Activated CD4-positive, alpha-beta T cell treated with anti-CD3 and anti-CD28 coated beads, Interleukin-2, Interleukin-6, amounts not matched to agents 100 ng/mL and 50 ng/mL, durations not matched to agents 16 hours and 8 hours (primary cell): ENCODE measurements at places on chromosomes 6 and 20.

- DNase-seq: no peak
These were observed 92.7 kb downstream of the AGPAT4 start for GRCh38 chr6:161181121-161181520.

DNA sequence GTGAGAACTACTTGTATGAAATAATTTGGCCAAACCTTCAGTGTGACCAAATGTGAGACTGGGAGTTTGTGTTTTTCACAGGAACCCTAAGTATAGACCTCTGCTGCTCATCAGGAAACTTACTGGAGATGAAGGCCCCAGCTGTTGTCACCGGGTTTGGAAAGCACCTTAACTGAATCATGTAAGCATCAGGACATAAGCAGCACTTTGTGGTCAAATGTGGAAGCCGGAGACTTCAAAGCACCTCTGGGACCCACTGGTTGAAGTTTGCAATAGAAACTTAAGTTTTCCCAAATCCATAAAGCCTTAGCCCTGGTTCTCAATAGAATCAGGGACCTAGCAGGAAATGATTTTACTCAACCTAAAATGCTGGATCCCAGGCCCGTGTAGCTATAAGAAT lies 14.3 kb downstream of the TTPAL start:
- DNase-seq: peak; percentile 21

DNA sequence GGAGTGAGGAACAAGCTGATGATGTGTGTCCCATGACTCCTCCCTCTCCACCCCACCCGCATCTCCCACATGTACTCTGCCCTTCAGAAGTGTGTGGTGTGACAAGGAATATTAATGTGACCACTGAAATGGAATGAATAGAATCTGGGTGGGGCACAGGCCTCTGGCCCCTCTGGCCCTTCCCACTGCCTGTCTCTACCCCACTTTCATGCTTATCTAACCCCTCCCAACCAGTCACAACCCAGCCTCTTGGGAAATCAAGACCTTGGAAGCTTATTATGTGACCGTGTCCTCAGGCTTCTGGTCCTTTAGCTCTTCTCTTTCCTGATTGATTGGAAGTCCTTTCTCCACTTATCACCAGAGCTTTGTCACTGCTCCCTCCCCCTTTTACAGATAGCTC lies 312.2 kb upstream of the SOX4 start:
- no peak for DNase-seq

- peak; percentile 38 for DNase-seq
These were observed 1.3 kb upstream of the LRRC1 start for GRCh38 chr6:53793318-53794136.

GRCh38 chr6:139474145-139475108 lies 100.0 kb upstream of the CITED2 start:
- DNase-seq: peak; percentile 29

- no peak for DNase-seq
These were observed 18.0 kb downstream of the TUBB2A start for GRCh38 chr6:3139090-3139903.

- no peak for DNase-seq
These were observed 473.0 kb downstream of the BCKDHB start for GRCh38 chr6:80579391-80580023.
